ENCODE measurements at places on chromosomes 11 and 22.

- DNase-seq = no peak
Observed at GRCh38 chr11:63769714-63770455, 1.3 kb upstream of the ZFTA start.

- DNase-seq = no peak
Observed at GRCh38 chr11:99988471-99988837, 698.6 kb upstream of the ARHGAP42 start.

GRCh38 chr11:132357811-132358572, 987.6 kb downstream of the NTM start:
- no peak for DNase-seq

GRCh38 chr11:74520316-74520715, 26.8 kb upstream of the LIPT2 start:
- no peak for DNase-seq

DNA sequence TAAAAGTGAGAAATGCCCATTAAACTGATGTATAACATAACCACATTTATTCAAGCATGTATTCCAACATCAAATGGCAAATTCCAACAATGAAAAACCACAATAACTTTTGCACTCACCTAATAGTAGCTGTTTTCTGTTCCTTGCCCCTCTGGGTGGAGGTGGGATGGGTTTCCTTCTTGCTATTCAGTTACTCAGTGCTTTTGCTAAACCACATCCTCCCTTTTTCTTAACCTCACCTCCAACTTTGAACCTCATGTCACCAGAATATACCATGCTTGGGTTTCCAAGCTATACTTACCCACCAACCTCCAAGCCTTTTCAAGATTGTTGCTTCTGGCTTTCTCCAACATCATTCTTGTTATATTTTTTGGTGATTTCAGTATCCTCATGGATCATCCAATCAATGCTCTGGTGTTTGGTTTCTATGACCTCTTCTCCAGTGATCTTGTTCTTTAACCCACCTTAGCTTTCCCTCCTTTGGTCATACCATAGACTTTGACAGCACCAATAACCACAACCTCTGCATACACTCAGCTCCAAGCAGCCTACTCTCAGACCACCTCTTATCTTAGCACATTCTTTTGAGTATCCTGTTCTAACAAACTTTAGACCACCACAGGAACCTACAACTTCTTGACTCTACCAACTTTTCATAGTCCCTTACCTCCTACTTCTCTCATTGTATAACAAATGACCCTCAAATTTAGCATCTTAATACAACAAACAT, 3.2 kb upstream of the CCDC15 start:
- DNase-seq = no peak

GRCh38 chr11:128299132-128299726, 288.1 kb downstream of the ETS1 start:
- DNase-seq = no peak

DNA sequence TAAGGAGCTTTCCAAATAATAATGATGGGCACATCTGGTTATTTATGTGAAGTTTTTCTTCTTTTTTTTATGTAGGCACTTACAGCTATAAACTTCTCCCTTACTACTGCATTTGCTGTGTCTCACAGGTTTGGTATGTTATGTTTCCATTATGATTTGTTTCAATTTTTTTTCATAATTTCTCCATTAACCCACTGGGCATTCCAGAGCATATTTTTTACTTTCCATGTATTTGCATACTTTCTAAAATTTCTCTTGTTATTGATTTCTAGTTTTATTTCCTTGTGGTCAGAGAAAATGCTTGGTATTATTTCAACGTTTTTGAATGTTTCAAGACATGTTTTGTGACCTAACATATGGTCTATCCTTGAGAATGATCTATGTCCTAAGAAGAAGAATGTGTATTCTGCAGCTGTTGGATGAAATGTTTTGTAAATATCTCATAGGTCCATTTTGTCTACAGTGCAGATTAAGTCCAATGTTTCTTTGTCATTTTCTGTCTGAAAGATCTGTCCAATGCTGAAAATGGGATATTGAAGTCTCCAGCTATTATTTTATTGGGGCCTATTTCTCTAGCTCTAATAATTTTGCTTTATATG, 362.1 kb downstream of the DDX10 start:
- no peak for DNase-seq

DNA sequence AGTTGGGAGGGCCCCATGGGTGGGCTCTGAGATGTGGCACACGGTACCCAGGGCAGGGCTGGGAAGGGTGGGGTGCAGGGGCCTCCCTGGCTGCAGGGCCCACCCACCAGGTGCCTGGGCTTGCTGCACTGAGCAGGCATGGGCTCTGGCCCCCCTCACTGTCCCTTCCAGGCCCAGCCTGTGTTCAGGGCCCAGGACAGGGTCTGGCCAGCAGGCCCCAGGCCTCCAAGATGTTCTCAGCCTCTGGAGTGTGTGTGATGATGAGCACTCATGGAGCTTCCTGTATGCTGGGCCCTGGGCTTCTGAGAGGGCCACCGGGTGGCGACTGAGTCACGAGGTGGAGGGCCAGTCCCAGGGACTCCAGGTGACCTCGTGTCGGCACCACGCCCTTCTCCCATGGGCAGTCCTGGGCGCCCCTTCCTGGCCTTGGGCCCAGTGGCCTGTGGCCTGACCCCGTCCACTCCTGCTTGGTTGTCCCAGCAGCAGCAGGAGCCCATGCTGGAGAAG, 55.9 kb upstream of the CCDC188 start:
- DNase-seq = no peak

DNA sequence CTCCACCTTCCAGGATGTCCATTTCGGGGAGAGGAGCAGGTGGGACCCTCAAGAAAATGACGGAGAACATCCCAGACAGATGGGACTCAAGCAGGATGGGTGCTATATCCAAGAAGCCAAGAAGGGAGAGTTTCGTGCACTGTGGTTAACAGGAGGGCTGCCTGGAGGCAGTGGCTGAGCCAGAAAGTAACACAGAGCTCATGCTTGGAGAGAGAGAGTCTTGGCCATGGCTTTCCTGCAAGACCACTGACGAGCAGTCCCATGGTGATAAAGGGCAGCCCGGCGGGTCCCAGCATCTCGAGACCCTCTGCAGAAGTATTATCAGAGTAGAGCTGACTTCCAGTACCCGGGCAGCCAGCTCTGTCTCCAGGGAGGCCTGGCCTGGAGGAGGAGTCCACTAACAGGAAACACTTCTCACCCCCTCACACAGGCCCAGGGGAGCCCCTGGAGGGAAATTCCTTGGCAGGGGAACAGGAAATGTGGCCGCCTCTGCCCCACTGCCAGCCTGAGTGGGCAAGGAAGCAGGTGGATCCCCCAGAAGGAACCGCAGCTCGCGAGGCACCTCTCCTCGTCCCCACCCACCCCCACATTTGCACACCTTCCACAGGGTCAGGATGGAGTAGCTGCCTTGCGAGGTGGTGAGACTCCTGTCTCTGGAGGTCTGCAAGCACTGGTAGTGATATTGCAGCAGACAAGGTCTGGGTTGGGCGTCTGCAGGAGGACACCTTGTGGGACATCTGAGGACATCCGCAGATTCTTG, 32.2 kb downstream of the CYTH4 start:
- DNase-seq = no peak

GRCh38 chr11:65532388-65533064, 7.6 kb downstream of the SCYL1 start:
- no peak for DNase-seq
